ENCODE measurements at places on chromosomes 6 and 20.

GRCh38 chr6:109580519-109580918, 97.5 kb upstream of the ZBTB24 start:
- no peak for DNase-seq

DNA sequence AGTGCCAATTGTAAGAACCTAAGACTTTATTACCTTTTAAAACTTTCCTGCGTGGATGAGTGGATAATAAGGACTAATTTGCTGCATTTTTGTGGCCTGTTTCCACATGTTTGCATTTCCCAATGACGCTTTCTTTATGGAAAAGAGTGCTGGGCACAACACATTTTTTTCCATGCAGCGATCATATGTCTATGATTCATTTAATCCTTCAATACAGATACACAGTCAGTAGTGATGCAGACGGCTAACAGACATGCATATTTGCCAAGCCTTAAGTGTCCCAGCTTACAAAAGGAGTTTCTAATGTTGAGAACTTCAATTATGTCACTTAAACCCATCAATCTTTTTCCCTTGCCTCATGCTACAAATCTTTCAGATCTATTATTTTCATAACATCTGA, 239.8 kb upstream of the PREP start:
- no peak for DNase-seq

DNA sequence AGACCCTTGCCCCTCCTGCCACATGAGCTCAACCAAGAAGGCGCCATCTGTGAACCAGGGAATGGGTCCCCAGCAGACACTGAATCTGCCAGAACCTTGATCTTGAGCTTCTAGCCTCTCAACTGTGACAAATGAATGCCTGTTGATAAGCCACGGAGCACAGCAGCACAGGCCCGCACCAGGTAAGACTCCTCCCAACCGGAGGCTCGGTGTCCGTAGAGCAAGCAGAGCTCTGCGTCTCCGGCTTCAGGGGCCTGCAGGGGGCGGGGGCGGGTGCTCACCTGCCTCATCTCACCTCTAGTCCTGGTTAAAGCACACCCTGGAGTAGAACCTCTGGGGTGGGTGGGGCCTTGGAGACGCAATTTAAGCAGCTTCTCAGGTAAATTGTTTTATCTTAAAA, 122.7 kb downstream of the SMOC2 start:
- no peak for DNase-seq

DNA sequence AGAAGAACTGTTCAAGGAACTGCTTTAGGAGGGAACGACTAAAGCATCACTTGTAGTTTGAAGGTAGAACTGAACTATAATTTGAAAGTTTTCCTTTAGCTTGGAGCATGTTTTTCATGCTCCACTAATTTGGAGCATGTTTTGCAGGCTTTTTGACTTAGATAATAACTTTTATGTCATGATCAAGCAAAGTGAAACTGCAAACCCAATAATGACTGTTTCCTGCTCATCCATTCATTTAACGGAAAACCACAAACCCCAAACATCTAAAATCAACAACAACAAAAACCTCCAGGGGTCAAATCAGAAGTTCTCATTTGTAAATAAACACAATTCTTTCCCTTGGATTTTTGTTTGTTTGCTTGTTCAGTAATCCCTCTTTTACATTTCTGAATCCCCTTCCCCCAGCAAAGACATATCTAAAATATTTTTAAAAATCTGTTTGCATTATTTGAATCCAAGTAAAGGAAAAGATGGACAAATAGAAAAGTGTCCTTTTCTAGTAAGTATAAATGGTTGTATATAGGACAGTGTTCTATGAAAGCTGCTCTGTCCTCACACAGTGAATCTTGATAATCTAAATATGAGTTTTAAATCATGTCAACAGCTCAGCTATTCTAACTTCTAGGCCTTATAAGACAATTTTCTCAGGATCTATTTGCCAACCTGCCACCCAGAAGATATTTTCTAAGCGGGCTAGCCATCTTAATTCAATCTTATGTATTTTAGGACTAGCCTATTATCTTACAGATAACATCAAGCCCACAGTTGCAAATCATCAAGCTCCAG, 2.6 kb downstream of the SIM1 start:
- DNase-seq: no peak

DNA sequence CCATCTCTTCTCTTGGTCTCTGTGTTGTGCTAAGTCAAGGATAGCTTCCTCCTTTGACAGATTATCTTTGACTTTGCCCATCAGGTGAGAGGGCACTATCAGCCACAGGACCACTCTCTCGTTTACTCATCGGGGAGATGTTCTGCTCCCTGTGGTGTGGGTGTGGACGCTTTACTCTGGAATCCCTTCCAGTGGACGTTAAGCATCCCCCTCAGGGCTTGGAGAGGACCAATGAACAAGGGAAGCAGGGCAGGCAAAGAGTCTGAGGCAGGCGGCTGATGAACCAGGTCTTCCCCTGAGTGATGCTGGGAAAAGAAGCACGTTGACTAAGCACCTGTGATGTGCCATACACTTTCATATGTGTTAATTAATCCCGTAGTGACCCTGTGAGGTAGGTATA, 21.0 kb upstream of the RNF24 start:
- no peak for DNase-seq

DNA sequence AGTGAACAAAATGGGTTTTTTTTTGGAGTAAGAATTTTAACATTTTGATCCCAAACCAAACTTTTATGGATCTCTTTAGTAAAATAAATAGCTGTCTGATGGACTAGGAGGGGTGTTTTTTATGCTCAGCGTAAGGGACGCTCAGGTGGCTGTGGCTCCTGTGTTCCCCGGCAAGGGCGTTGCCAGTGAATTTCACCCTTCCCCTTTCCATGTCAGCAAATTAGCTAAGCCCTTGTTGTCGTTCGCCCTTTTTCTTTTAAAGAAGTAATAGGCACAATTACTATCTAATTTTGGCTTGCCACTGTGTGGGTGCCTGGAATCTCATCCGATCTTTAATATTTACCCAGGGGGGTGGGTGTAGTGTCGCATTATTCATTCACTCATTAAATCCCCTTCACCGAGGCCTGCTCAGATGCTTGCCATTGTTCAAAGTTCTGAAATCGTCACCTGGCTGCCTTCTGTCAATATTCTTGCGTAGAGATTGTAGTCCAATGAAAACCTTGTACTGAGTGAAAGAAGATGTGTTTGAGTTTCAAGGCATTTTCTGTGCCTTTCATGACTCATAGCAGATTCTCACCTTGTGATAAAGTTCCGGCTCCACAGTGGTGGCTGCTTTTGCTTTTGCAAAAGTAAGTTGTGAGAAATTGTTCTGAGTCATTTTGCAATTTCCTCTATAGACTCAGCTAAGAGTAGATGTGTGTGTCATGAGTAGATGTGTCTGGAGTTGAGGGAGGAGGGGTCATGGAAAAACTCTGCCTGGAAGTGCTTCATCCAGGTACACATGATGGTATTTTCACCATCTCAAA, 40.0 kb upstream of the CLDN20 start:
- no peak for DNase-seq

GRCh38 chr6:1297746-1298145, 14.2 kb upstream of the FOXQ1 start:
- no peak for DNase-seq
